Osteoblast (primary cell): ENCODE measurements at places on chromosomes 7 and 10. TPM values are rescaled to one million over a fixed set of nuclear protein-coding genes. Genes with fewer than 3 reads are reported as not detected.

Gene INHBA
- 97.8 and 107 TPM in 2 replicates for total RNA-seq

Gene ZEB1
- total RNA-seq, result 53.6 and 56.1 TPM in 2 replicates

Gene GPR22
- total RNA-seq, result not detected in 2 replicates

DNA sequence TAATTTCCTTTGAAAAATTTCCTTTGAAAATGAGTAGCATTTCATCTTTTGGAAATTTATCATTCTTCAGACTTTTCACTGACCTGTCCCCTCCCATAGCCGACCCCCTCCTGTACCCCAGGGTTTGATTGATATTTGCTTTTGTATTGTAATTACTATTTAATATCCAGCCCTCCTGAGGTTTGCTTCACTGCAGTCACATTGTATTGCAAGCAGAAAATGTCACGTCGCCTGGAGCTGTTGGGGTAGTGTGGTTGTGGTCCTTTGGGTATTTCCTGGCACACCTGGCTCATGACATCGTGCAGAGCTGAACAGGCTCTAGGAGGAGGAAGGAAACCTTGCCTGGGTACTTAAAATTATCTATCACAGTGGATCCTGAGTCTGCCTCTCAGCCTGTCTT is 116.1 kb downstream of the INSYN2A start:
- DNase-seq, result no peak

DNA sequence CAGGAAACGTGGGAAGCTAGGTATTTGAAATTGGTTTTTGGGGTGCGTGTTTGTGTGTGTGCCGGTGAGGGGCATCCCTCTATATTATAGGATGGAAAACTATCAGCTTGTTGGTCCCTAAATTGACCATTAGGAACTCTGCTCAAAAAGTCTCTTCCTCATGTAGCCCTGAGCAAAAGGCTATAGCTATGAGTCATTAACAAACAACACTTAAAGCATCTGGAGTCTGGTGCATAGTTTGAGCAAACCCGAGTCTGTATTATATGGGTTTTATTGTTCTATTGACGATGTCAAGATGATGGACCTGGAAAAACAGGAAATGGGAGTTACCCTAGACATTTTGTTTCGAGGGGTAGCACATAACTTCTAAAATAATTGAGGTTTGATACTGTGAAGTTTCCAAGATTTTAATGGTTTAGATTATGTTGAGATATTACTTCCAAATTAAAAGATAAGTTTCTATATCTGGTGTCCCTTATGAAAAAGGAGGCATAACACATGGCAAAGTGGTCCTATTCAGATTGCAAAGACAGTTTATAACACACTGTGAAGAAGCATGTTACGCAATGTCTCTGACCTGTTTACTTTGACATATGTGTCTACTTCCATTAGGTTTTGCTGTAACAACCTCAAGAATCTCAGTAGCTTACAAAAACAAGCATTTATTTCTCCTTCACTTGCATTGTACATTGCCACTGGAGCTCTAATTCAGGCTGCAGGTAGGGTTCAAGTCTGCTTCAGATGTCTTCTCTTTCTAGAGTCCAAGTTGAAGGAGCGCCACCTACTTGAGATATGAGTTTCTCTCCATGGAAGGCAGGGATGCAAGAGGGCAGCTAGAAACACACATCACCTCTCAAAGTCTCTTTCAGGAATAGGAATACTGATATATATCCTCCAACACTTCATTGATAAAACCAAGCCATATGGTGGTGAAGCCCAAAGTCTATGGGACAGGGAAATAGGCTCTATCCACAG is 357.7 kb downstream of the PHF14 start:
- no peak for DNase-seq
